ENCODE measurements at places on chromosomes 1 and 21. TPM values are rescaled to one million over a fixed set of nuclear protein-coding genes. Genes with fewer than 3 reads are reported as not detected.

Gene OPRD1
- total RNA-seq: 0.37 TPM

Gene AXDND1
- 0.77 TPM for total RNA-seq

Gene BARHL2
- total RNA-seq: not detected

Gene LEFTY2
- not detected for total RNA-seq

Gene MAN1C1
- total RNA-seq: 5.3 TPM

Gene LHX8
- not detected for total RNA-seq

Gene RPE65
- not detected for total RNA-seq

Gene SH2D1B
- total RNA-seq: not detected

Gene GLIS1
- total RNA-seq: not detected

Gene EPHA8
- 0.46 TPM for total RNA-seq

Gene RIMKLA
- 5.4 TPM for total RNA-seq

Gene MPL
- 0.09 TPM for total RNA-seq

Gene THEM5
- not detected for total RNA-seq

Gene FASLG
- total RNA-seq: not detected

Gene CATSPERE
- 0.86 TPM for total RNA-seq

Gene DAP3
- total RNA-seq: 70.9 TPM

DNA sequence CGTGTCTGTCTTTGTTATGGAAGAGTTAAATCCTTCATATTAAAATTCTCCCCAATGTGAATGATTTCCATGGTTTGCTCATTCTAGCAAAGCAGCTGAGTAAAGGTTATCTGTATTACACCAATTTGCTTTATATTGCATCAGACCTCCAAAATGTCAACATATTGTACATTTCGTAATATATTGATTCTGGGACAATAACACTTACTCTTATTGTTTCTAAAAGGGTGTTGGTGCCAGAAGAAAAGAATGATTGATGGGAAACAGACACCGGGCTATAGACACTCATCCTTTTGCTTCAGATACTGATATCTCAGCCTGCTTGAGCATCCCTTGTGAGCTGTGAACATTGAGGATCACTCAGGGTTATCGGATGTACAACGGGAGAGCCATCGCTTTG is 7.0 kb downstream of the NTNG1 start:
- DNase-seq: no peak

DNA sequence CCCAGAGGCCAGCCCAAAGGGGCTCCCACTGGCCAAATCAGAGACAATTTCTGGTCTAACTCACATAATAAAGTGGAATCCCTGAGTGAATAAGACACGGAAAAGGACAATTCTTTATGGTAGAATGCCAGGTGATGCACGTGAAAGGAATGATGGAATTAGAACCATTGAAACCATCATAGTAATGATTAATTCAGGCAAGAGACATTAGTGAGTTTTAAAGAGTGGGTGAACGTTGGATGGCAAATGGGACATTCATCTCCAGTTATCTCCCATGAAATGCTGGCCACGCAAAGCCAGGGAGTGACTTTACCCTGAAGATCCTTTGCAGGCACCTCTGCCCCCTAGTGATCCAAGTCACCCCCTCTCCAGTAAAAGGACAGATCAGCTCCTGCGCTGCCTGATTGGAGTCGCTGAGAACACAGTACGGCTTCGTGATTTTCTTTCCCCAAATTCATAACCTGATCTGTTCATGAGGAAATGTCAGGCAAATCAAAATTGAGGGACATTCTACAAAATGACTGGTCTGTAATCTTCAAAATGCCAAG is 87.5 kb downstream of the AJAP1 start:
- DNase-seq: no peak

DNA sequence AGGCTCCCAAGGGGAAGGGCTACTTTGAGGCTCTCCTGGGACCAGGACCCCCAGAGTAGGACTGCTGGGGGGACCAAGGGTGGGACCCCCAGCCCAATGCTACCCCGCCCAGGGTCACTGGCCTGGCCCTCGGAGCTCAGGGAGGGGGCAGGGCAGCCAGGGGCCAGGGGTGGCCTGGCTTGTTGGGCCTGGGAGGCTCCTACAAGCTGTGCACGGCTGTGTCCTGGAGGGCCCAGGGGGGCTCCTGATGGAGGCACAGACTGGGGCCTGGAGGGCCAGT is 2.2 kb downstream of the HES4 start:
- DNase-seq: no peak

- no peak for DNase-seq
Measured at GRCh38 chr1:192763243-192763642, 45.6 kb upstream of the RGS2 start.

GRCh38 chr1:110630839-110631663 is 24.9 kb upstream of the KCNA2 start:
- peak; percentile 84 for DNase-seq

- DNase-seq: no peak
Measured at GRCh38 chr1:156840186-156840897, 18.6 kb downstream of the INSRR start.

GRCh38 chr1:42163536-42164503 is 725 bp downstream of the GUCA2A start:
- DNase-seq: no peak

GRCh38 chr1:7049913-7050625 is 264.8 kb downstream of the CAMTA1 start:
- DNase-seq: no peak

- no peak for DNase-seq
Measured at GRCh38 chr21:15122241-15122640, 57.4 kb upstream of the NRIP1 start.

- DNase-seq: no peak
Measured at GRCh38 chr1:25798666-25799351, 1.2 kb upstream of the SELENON start.

DNA sequence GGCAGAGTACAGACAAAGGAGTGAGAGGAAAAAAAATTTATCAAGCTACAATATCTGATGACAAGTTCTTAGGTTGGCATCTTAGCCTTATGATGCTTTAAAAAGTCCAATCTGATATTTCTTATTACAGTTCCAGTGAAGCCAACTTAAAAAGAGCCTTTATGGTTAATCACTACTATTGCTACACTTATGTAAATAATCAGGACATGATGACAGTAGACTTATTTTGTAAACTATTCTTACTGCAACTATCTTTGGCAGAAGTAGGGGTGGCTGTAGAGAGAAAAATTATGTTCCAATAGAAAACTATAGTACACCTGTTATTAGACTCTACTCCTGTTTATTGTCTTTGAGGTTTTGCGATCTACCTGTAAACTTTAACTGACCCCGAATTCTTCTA is 25.8 kb upstream of the NUF2 start:
- DNase-seq: no peak

DNA sequence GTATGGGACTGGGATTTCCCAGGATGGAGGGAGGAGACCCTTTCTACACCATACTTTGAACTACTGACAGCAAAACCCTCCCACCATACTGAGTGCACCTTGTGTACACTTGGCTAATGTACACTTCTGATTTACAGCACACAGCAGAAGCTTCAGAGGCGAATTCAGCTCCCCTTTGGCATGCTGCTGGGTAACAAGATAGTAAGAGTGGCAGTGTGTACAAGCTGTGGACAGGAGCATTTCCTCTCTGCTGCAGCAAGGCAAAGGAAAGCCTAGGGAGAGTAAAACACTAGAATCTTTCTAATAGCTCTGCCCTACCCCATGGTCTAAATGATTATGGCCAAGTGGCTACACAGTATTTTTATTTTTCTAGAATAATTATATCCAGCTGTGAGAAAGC is 83.9 kb upstream of the ARTN start:
- no peak for DNase-seq

GRCh38 chr1:180489976-180490375 is 12.4 kb downstream of the ACBD6 start:
- no peak for DNase-seq

GRCh38 chr1:240468656-240469055 is 143.3 kb downstream of the GREM2 start:
- no peak for DNase-seq

GRCh38 chr1:180254496-180254819 is 24.4 kb downstream of the LHX4 start:
- DNase-seq: no peak

DNA sequence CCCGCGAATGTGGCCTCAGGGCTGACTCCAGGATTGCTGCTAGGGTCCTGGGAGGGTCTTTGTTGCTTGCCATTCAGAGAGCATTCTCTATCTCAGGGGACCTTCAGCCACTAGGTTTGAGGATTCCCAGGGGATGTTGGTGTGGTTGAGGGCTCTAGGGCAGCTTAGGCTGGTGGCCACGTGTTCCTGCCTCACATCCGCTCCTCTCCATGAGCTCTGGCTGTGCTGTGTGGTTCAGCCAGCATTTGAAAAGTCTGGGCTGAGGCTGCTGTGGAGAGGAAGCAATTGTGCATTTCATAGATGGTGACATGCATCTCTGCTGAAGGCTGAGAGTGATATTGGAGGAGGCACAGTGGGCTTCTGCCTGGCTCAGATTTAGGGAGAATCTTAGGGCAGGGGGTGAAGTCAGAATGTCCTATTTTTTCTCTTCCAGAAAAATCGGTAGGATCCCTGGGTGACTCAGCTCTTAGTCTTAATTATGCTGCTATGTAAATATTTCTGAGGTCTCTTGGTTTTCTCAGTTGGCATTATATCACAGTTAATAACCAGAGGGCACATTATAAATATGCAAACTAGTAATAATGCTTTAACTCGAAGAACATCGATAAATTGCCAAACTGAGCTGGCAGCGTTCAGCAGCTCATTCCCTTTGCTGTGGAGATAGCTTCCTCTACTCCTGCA is 182.3 kb downstream of the CAMTA1 start:
- DNase-seq: no peak

- DNase-seq: no peak
Measured at GRCh38 chr21:46248422-46248782, 19.8 kb upstream of the LSS start.

DNA sequence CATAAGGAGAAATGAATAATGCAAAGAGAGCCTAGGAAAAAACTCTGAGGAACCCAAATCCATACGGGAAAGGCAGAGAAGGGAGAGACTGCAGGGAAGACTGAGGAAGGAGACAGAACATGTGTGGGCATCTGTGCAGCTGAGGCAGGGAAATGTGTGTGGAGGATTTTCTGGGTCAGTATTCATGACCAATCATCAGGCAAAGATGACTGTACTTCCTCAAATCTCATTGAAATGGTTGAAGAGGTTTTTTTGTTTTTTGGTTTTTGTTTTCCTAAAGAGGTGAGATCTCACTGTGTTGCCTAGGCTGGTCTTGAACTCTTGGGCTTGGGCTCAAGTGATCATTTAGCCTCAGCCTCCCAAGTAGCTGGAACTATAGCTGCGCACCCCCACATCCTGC is 15.7 kb downstream of the DIP2A start:
- no peak for DNase-seq

- DNase-seq: no peak
Measured at GRCh38 chr1:113742515-113742914, 16.8 kb downstream of the PHTF1 start.

DNA sequence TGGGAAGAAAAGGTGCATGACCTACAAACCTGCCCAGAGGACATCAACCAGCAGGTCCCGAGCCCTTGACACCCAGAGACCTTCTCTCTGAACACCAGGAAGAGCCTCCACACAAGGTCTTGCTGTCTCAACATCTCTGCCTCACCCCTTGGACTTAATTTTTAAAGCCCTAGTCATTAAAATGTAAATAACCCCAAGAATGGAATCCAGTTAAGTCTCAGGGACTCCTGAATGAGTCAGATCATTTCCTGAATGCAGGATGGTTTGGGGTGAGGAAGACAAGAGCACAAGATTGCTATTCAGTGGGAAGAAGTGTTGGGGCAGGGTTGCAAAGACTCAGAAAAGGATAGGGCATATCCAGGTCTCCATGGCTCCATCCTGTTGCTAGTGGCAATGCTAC is 17.8 kb upstream of the GRIK3 start:
- no peak for DNase-seq

DNA sequence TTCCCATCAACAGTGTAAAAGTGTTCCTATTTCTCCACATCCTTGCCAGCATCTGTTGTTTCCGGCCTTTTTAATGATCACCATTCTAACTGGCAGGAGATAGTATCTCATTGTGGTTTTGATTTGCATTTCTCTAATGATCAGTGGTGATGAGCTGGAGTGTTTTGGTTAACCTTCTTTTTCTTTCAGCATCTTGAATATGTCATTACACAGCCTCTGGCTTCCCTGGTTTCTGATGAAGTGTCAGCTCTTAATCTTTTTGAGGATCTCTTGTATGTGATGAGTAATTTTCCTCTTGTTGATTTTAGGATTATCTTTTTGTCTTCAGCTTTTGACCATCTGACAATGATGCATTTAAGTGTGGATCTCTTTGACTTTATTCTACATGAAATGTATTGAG is 133.2 kb upstream of the GRIK3 start:
- no peak for DNase-seq

DNA sequence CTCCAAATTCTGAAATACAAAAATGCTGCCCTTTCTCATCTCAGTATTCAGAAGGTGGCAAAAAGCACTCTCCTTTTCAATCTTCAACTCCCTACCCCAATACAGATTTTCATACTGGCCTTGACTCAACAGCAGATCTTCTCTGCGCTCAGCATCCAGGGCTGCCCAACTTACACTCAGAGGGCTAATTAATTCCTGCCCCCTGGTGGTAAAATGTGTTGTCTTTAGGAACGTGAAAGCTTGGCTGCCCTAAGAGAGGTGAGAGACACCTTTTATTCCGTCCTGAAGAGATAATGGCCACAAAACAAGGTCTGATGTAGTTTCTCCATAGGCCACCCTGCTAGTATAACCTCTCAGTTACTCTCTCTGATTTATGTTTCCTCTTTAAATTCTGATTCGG is 25.0 kb downstream of the KRTAP24-1 start:
- DNase-seq: peak; percentile 75

DNA sequence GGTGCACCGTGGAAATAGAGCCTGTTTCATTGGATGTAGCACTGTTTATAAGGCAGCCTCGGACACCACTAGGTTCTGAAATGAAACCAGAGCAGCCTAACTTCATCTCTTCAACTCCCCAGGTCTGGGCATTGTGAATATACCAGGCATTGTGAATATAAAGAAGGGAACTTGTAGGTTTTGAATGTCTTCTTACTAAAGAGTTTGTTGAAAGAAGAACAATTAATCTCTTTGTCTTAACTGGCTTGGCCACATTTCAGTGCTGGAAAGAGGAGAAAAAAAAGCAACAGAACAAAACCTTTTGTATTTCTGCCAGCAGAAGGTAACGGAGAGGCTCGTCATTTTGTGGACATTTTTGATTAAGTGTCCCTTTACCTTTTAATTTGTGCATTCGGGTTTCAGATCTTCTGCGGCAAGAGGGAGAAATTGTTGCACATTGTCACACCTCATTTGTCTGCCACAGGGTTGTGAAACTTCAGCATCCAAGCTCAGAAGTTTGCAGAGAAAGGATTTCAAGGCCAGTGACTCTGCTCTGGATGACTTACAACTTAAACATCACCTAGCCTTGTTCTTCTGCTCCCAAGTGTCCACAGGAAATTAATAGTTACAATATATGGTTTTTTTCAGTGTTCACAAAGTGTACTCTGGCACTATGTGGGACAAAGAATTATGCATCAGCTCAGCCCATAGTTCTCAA is 158.3 kb downstream of the KAZN start:
- no peak for DNase-seq

GRCh38 chr1:18972991-18973390 is 16.5 kb upstream of the IFFO2 start:
- no peak for DNase-seq
